ENCODE measurements at places on chromosomes 3 and 15.

DNA sequence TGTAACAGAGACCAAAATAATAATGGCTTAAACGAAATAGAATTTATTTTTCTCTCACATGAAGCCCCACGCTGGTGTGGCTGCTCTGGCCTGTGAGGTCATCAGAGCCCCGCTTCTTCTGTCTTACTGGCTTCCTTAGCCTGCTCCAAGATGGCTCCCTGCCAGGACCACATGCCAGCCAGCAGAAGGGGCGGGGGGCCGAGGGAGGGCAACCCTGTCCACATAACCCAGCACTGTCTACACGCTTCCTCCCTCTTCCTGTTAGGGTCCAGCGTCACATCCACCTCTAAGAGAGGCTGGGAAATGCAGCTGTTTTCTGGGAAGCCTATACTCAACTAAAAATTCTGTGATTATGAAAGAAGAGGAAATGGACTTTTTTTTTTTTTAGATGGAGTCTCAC, 107.9 kb upstream of the DLG1 start:
- peak; percentile 62 for DNase-seq

- no peak for DNase-seq
Observed at GRCh38 chr3:72437661-72438406, 410.4 kb downstream of the SHQ1 start.

GRCh38 chr3:42080453-42080872, 10.7 kb upstream of the TRAK1 start:
- DNase-seq = no peak

DNA sequence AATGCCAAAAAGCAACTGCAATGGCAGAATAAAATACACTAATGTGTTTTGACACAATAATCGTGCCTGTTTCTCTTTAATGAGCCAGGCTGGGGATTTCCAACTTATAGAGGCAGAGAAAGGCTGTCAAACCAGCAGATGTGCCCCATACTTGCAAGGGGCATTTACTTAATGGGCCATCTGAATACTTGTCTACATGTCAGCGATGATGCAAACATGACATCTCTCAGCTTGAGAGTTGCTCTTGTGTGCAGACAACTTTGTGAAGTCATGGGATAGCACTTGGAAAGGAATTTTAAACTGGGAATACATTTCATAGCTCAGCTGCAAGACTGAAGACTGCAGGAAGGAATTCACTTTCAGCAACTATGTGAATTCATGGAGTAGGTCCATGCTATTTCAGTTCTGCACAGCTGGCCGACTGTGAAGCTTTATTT, 127.4 kb upstream of the ADAMTS9 start:
- DNase-seq = no peak

GRCh38 chr3:50605901-50606326, 5.7 kb downstream of the CISH start:
- DNase-seq = peak; percentile 35

GRCh38 chr15:83673385-83673784, 19.5 kb downstream of the ADAMTSL3 start:
- DNase-seq = no peak

- peak; percentile 12 for DNase-seq
Observed at GRCh38 chr3:192745150-192745549, 17.8 kb upstream of the FGF12 start.

DNA sequence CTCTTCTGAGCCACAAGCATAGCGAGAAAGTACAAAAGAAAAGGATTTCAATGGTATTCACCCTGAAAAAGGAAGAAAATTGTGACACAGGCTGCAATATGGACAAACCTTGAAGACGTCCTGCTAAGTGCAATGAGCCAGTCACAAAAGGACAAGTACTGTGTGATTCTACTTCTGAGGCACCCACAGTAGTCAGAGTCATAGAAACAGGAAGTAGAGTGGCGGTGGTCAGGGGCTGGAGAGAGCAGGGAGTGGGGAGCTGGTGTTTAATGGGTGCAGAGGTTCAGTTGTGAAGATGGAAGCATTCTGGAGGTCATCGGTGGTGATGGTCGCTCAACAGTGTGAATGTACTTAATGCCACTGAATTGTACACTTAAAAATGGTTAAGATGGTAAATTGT, 180.5 kb downstream of the APBA2 start:
- DNase-seq = no peak

All from left ventricle myocardium superior (tissue), 1 donor.